ENCODE measurements at places on chromosomes 3 and 15.

- DNase-seq = no peak
Measured at GRCh38 chr15:89704411-89704810, 13.8 kb downstream of the WDR93 start.

GRCh38 chr15:38061856-38062649 is 127.6 kb downstream of the TMCO5A start:
- no peak for DNase-seq

DNA sequence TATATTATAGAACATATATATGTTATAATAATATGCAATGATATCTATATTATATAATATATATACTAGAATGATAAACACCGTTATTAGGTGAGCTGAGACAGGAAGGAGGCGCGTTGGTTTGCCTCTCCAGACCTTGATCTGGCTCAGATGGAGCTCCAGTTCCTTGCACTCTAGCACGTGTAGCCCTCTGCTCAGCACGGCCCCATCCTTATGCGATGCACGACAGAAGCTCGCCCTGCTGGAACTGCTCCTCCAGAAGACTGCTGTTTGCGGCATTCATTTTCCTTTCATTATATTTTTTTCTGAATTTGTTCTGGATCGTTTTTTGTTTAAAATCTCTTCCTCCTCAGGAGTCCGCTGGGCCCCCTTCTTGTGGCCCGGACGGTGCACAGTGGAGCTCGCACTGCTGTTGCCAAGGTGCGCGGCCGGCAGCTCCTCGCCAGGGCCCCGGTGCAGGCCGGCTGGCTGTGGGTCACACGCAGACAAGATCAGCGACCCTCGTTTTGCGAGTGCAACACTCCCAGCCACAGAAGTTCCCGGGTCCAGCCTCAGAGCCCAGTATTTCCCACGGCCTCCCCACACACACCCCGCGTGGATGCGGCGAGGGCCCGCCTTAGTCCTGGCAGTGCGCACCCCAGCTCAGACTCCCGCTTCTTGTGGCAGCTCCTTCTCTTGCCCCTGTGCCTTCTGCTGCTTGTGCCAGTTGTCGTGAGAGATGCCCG is 112.2 kb downstream of the CHL1 start:
- no peak for DNase-seq

DNA sequence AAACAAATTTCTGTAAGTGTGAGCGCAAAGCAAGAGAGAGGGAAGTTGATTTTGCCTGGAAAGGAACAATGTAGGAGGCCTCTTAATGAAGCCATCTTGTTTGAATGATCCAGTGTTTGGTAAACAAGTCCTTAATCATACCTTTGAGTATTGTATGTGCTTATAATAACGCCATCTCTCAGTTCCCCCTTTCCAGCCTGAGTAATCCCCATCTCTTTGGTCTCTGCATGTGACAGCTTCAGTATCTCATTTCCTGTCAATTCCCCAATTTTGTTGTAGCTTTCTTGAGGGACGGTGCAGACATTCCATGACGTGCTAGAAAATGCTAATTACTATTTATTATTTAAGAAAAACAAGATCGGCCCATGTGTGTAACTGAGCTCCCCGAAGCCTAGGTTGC is 349.3 kb upstream of the NR2F2 start:
- DNase-seq = no peak

- DNase-seq = no peak
Measured at GRCh38 chr3:13229273-13229949, 156.2 kb upstream of the IQSEC1 start.

GRCh38 chr15:88613074-88613944 is 7.8 kb upstream of the AEN start:
- DNase-seq = no peak

- DNase-seq = no peak
Measured at GRCh38 chr15:34782901-34783300, 12.4 kb downstream of the ACTC1 start.

DNA sequence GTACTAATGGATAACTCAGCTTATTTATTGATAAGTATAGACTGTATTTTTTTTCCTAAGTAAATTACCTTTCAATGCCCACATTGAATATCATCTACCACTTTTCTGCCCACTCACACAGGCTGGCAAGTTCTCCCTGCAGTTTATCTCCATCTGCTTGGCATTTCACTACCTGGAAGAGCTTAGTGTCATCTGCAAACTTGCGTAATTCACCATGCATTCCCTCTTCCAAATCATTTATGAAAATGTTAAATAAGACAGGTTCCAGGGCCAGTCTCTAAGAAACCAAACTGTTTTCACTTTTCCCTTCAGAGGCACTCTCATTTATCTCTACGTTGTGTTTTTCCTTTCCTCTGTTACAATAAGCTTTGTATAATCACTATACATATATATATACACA is 1076.6 kb downstream of the IGSF11 start:
- DNase-seq = no peak

DNA sequence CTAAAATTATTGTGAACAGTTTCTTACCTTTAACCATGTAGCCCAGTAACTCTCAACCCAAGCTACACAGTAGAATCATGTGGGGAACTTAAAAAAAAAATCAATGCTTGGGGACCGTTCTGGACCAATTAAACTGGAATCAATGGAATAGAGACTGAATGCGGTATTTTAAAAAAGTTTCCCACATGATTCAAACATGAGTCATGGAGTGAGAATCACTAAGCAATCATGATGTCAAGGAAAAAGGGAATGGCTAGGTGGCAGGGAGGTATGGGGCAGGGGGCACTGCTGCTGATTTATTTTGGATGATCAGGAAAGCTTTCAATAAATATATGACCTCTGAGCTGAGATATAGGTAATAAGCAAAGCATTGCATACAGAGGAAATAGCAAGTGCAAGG is 250.5 kb upstream of the RORA start:
- DNase-seq = no peak

- no peak for DNase-seq
Measured at GRCh38 chr3:155676252-155676981, 68.5 kb downstream of the PLCH1 start.

DNA sequence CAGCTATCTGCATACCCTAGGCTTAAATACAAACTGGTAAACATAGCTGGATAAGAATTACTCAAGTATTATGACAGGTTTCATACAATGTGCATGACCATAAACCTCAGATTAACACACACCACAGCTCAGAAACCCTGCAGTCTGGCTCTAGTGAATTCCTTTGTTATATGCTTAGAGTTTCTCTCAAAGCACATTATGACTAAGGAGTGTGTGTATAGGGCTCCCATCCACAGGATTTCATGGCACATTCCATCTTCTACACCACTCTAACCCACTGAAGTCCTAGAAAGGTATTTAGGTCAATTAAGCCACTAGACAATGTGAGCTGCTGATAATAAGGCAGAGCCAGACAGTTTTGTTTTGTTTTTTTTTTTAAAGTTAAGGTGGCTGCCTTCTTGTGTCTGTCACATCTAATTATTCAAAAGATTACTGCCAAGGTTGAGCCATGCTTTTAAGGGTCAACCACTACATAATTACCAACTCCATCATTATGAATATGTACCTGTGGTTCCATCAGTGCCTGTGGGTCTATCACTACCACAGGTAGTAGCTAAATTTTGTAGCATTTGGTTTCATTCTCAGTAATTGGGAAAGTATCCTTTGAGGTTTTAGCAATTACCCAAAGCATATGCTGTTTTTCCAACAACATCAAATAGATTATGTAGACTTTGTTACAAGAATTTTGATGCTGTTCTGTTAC is 107.0 kb downstream of the ALCAM start:
- DNase-seq = no peak

GRCh38 chr15:40379853-40380252 is 2.7 kb upstream of the KNSTRN start:
- DNase-seq = no peak

DNA sequence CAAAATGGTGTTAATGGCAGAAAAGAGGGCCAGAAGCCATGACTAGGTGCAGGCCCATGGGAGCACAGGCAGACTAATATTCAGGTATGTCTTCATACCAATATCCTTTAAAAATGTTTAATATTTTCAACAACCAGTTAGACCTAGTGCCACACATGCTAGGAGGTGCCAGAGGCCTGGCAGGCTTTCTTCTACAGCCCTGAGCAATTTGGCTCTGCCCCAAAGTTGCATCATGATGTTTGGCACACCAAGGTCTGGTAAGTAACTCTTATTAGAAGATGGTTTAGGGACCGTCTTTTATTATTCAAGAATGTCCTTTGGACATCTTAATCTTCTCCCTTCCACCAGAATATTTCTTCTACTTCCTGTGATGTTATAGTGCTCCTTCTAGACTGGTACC is 34.8 kb downstream of the MITF start:
- no peak for DNase-seq

DNA sequence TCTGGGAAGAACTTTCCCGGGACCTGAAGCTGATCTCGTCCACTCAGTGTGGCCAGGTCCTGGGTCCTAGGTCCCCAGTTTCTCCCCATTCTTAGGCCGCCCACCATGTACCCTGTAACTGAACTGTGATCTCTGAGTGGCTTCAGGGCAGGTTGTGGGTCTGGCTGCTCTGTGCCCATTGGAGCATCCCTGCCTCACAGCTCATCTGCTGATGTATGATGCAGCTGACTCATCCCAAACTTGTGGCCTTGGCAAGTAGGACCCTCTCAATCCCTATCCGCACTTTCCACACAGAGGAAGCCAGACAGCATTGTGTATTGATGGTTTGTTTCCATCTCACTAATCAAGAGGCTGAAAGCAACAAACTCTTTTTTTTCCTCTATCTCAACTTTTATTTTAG is 69.1 kb upstream of the XCR1 start:
- no peak for DNase-seq

GRCh38 chr3:43086460-43087165 is 19.3 kb downstream of the POMGNT2 start:
- no peak for DNase-seq

- no peak for DNase-seq
Measured at GRCh38 chr3:186093271-186093900, 15.5 kb downstream of the ETV5 start.

DNA sequence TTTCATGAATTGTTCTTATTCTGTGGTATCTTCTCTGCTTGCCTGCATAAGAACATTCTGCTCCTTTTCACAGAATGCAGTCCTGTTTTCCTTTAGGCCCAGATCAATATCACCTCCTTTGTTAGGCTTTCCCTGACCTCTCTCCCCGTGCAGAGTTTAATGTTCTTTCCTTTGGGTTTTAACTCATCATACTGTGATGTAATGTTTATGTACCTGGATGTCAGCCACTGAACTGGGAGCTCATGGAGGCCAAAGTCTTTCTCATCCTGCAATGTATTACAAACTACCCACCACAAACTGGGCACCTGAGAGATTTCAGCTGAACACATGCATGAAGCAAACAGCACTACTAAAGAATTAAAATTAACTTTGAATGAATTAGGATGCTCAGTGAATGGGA is 192.8 kb upstream of the RORA start:
- DNase-seq = no peak

- DNase-seq = no peak
Measured at GRCh38 chr15:96586901-96587300, 256.4 kb downstream of the NR2F2 start.

- no peak for DNase-seq
Measured at GRCh38 chr15:39438260-39438659, 142.6 kb upstream of the THBS1 start.

DNA sequence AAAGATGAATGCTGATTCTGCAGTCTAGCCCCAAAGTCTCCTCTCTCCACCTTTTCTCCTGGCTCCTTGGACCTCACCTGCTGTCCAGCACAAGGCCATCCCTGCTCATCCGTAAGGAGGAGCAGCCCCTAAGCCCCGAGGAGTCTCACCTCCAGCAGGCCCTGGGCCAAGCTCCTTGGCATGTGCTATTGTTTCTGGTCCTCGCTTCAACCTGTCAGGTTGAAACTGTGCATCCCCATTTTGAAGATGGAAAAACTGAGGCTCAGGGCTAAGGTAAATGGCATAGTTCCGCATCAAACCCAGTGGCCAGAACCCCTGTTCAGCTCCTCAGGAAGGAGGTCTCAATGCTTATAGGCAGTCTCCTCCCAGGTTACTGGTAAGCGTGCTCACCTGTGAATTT is 26.1 kb downstream of the CHDH start:
- DNase-seq = no peak

GRCh38 chr15:51077221-51078153 is 17.2 kb downstream of the TNFAIP8L3 start:
- DNase-seq = peak; percentile 39

- DNase-seq = no peak
Measured at GRCh38 chr15:73959012-73959581, 32.8 kb downstream of the LOXL1 start.

DNA sequence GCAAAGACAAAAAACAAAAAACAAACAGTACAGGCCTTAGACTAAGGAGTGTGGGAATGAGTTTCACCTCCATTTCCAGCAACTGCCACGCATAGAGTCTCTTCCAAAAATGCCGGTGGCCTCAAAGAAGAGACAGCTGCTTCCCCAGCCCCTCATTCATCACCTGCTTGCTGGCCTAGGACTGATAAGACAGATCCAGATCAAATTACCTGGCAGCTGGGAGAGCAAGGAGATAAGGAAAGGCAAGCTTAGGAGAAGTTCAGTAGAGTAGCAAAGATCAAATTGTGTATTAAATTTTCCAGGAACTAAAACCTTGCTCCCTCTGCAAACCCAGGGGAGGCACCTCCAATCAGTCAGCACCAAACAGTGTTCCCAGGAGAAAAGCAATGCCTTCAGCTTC is 325.8 kb upstream of the CTNNB1 start:
- no peak for DNase-seq

DNA sequence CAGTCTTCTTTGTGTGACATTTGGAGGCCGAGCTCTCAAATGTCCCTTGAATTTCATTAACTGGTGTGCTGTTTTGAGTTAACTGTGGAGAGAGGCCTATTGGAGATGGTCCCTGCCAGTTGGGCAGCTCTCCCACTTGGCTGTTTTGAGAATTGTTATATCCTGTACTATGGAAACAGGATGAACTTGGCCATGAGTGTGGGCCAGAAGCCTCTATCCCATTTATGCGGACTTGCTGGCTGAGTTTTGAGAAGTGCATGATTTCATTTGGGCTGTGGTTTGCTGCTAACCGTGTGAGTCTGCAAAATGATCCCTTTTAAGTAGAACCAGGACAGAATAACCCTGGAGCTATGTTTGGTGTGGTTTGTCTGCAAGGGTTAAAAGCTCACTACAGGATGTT is 366.0 kb downstream of the PTPRG start:
- DNase-seq = no peak

GRCh38 chr3:172595664-172596393 is 72.6 kb upstream of the TNFSF10 start:
- DNase-seq = peak; percentile 31

- no peak for DNase-seq
Measured at GRCh38 chr15:79653533-79653932, 221.4 kb downstream of the MINAR1 start.

GRCh38 chr3:99925584-99926230 is 108.0 kb downstream of the CMSS1 start:
- DNase-seq = no peak

- peak; percentile 44 for DNase-seq
Measured at GRCh38 chr3:56855856-56856512, 54.2 kb upstream of the ARHGEF3 start.
